Cortex of kidney (tissue), 1 donor: ENCODE measurements at places on chromosomes 1 and 21.

DNA sequence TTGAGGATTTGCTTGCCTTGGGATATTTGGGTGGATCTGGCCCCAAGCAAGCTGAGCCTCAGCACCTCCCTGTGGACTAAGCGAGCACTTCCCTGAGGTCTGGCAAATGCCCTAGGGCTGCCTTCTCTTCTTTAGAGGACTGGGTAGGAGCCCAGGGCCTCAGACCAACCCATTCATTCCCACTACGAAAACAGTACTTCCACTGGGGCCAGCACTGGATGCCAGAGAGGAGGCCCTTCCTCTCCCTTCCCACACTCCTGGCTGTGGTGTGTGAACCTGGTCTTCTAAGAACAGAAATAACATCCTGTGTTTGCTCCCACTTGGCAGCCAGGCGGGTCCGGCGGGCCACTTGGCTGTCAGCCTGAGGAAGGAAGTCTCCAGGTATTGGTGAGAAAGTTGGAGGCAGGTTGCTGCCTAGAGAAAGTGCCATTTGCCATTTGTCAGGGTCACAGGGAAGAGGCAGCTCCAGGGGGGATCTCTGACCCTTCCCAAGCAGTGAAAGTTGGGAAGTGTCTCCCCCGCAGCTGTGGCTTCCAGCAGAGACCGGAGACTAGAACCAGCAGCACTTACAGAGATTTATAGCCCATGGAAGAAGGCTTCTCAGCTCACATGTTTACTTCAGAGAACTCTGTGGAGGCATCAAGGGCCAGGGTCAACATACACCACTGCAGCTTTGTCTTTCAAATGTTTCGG lies 323.5 kb downstream of the SIPA1L2 start:
- DNase-seq, result no peak

GRCh38 chr1:155910621-155911121 lies 478 bp downstream of the RIT1 start:
- no peak for DNase-seq

GRCh38 chr1:40786171-40786994 lies 2.8 kb downstream of the KCNQ4 start:
- no peak for DNase-seq

DNA sequence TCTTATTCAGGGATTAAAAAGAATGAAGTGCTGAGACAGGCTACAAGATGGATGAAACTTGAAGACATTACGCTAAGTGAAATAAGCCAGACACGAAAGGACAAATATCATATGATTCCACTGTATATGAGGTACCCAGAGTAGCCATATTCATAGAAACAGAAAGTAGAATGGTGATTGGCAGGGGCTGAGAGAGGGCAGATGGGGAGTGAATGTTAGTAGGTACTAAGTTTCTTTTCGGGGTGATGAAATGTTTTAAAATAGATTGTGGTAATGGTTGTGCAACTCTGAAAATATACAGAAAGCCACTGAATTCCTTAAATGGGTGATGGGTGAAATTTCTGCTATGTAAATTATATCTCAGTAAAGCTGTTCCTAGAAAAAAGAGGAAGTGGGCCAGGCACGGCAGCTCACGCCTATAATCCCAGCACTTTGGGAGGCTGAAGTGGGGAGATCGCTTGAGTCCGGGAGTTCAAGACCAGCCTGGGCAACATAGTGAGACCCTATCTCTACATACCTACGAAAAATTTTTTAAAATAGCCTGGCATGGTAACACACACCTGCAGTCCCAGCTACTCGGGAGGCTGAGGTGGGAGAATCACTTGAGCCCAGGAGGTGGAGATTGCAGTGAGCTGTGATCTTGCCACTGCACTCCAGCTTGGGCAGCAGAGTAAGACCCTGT lies 15.9 kb downstream of the SLC27A3 start:
- DNase-seq, result no peak

- DNase-seq, result no peak
These were observed 36.7 kb downstream of the ADARB1 start for GRCh38 chr21:45110873-45111624.

GRCh38 chr1:156947127-156947526 lies 26.7 kb downstream of the LRRC71 start:
- no peak for DNase-seq

DNA sequence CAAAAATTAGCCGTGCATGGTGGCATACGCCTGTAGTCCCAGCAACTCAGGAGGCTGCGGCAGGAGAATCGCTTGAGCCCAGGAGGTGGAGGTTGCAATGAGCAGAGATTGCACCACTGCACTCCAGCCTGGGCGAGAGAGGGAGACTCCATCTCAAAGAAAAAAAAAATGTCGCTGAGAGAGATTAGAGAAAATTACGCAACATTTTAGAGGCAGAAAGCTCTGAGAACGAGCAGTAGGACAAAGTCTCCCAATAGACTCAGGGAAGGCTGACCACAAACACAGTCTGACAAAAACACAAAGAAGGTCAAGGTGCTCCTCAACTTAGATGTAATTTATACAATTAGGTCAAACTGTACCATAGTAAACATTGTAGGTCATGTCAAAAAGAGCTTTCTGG lies 367.6 kb upstream of the ZRANB2 start:
- DNase-seq, result no peak

GRCh38 chr1:183191833-183192232 lies 5.8 kb downstream of the LAMC2 start:
- DNase-seq, result no peak

DNA sequence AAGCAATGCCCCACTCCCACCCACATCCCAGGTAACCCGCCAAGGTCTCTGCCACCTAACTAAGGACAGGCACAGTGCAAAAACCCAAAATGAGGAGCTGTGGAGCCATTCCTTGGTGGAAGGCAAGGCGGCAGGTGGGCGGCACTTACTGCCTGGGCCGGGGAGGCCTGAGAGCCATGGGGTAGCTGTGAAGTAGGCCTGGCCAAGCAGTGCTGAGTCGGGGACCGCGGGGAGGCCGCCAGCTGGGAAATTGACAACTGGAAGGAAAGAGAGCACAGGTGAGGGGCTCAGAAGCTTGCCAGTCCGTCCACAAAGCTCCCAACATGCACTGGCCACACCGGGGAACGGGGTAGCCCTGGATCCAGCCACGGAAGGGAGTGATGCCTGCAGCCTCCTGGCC lies 85.3 kb downstream of the NPHP4 start:
- DNase-seq, result no peak

- no peak for DNase-seq
These were observed at the start of gene RIPPLY3 for GRCh38 chr21:37006486-37007291. Gene RIPPLY3, plus strand, starts transcription at chr21:37006702. Its CDS starts 71 bp downstream, at chr21:37006773.

DNA sequence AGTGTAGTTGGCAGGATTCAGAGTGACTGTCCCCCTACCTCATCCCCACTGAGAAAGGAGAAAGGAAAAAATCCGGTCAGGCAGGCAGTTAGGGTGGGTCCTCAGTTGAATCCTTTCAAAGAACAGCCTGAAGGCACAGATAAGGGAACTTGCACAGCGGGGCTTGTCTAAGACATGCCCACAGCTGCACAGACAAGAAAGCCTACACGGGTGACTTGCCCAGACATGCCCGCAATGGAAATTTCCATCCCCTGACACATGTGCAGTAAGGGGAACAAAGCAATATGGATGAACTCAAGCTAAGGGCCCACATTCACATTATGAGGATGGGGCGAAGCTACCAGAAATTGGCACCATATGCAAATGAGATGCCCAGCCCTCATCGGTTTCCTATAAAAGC lies 82.5 kb downstream of the DESI2 start:
- DNase-seq, result no peak

GRCh38 chr1:113745425-113745824 lies 13.9 kb downstream of the PHTF1 start:
- DNase-seq, result no peak

DNA sequence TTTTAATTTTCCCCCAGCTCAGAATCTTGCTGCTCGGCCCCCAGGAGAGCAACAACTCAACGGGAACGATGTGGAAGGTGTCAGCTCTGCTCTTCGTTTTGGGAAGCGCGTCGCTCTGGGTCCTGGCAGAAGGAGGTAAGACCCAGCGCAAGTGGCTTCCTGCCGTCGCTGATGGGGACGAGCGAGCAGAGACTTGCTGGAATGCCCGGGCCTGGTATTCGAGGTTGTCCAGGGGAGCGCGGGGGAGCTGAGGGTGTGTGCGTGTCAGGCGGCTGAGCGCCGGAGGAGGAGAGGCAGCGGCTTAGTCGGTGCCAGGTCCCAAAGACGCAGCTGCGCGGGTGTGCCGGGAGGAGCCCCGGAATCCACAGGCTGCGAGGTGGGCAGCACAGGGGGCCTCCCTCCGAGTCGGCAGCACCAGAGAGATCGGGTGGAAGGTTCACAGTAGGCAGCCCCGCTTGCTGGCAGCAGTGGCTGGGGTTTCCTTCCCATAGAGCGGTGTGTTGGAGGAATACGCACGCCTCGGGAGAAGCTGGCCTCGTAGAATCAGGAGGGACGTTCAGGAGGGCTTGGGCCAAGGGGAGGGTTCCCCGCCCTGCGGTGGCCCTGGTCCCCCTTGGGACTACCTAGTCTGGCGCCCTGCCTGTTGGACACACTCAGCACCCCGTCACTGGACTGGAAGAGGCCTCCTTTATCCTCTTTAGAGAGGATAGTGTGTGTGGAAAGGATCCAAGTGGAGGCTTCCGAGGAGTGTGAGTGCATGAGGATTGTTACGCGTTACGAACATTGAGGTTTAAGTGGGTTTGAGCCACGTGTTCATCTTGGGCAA lies 547 bp downstream of the PDPN start:
- no peak for DNase-seq

GRCh38 chr1:6581561-6582305 lies 1.9 kb downstream of the ZBTB48 start:
- DNase-seq, result no peak

- DNase-seq, result no peak
These were observed 112.2 kb downstream of the DYRK1A start for GRCh38 chr21:37478794-37479193.

DNA sequence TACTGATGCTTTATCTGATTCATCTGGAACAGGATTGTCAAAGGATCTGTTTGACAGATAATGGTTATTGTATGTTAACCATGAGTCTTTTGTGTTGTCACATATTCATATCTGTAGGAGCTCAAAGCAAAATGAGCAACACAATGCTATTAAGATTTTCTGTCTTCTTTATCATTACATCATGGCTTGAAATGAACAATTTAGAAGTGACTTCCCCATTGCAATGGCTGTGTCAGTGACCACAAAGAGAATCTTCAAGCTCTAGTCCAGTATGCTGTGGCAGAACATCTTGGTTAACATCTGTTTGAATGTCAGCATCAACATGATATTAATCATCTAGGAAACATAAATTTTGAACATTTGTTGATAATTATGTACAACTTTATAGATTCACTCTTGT lies 1148.5 kb downstream of the PLA2G4A start:
- no peak for DNase-seq

GRCh38 chr21:46347791-46348381 lies 23.9 kb downstream of the PCNT start:
- no peak for DNase-seq

- no peak for DNase-seq
These were observed 39.7 kb downstream of the CHML start for GRCh38 chr1:241600496-241600901.

DNA sequence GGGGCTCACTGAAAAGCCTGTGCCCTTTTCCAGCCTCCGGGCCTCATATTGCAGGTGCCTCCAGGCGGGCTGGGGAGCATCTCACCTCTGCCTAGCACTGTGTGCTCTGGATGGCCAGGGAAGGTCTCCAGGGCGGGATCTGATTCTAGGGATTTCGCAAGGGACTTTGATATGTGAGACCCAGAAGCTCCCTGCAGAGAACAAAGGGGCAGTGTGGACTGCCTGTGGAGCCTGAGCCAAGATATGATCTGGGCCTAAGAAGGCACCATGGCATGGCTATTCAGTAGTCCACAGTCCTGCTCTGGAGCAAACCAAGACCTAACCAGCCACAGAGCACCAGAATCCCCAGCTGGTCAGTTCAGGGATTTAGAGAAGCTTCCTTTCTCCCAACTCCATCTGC lies 157.2 kb downstream of the ST6GALNAC5 start:
- DNase-seq, result no peak

GRCh38 chr21:22115746-22116145 lies 1117.5 kb downstream of the NCAM2 start:
- DNase-seq, result no peak

DNA sequence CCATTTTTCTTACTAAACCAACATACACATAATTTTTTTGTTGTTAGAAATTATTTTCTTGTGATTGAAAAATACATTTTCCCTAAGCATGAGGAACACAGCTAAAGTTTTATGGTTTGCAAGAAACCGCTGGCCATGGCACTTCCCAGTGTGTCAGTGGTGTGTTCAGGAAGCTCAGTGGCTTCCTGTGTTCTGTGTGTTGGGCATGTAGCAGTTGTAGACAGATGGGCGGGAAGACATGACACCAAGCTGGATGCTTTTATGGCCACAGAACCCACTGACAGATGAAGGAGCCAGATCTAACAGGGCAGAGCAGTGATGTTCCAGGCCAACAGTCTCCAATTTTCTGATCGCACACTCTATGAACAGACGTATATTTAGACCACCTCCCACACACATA lies 119.8 kb downstream of the GALNT2 start:
- no peak for DNase-seq
